ENCODE measurements at places on chromosomes 3 and 15. TPM values are rescaled to one million over a fixed set of nuclear protein-coding genes. Genes with fewer than 3 reads are reported as not detected.

Gene DNAJA4
- 21.3 TPM for total RNA-seq

Gene MUC20
- 0.81 TPM for total RNA-seq

Gene SH2D7
- not detected for total RNA-seq

Gene CPEB1
- total RNA-seq: not detected

Gene APOD
- total RNA-seq: 1.8 TPM

Gene CATSPER2
- total RNA-seq: 3.8 TPM

Gene CEP19
- 1.2 TPM for total RNA-seq

Gene ZDHHC23
- total RNA-seq: 1.9 TPM

Gene ARRDC4
- total RNA-seq: 0.97 TPM

Gene TMCO5A
- total RNA-seq: not detected

Gene GP5
- total RNA-seq: not detected
